ENCODE measurements at places on chromosomes 16 and 17. TPM values are rescaled to one million over a fixed set of nuclear protein-coding genes. Genes with fewer than 3 reads are reported as not detected.

- H3K4me3 ChIP-seq, result no peak overlapping the region
- H3K27ac ChIP-seq, result no peak overlapping the region
- H3K27me3 ChIP-seq, result 0 out of 2 replicates have a peak, but pooled peaks cover 7% of the 10 kb centered on the region
- no peak for DNase-seq
- no peaks in the 10 kb centered on the region for H3K36me3 ChIP-seq
Measured at GRCh38 chr16:22614271-22614947, 103.7 kb downstream of the NPIPB5 start.

- no peak for DNase-seq
- H3K27ac ChIP-seq, result no peak overlapping the region
- peaks cover 6% of the 10 kb centered on the region for H3K36me3 ChIP-seq
- no peaks in the 10 kb centered on the region for H3K27me3 ChIP-seq
- H3K4me1 ChIP-seq, result peaks cover 16% of the 10 kb centered on the region
Measured at GRCh38 chr17:671076-671762, 43.4 kb downstream of the VPS53 start.

DNA sequence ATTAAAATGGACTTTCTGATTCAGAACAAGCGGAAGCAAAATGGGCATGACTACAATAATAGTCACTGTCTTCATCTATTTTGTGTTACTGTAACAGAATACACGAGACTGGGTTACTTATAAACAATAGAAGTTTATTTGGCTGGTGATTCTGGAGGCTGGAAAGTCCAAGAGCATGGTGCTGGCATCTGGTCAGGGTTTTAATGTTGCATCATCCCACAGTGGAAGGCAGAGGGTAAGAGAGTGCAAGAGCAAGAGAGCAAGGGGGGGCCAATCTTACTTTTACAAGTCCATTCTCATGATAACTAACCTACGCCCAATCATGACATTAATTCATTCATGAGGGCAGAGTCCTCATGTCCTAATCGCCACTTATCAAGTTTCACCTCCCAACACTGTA is 189.2 kb downstream of the TOX3 start:
- H3K4me3 ChIP-seq, result no peak overlapping the region
- no peaks in the 10 kb centered on the region for H3K4me1 ChIP-seq
- H3K27me3 ChIP-seq, result no peaks in the 10 kb centered on the region
- no peak for DNase-seq
- no peak overlapping the region for H3K27ac ChIP-seq
- H3K36me3 ChIP-seq, result no peaks in the 10 kb centered on the region

GRCh38 chr17:72193391-72194106 is 72.7 kb downstream of the SOX9 start:
- DNase-seq, result peak; percentile 94
- no peaks in the 10 kb centered on the region for H3K27me3 ChIP-seq
- no peaks in the 10 kb centered on the region for H3K36me3 ChIP-seq
- H3K27ac ChIP-seq, result peak overlapping the region; percentile 98
- H3K4me3 ChIP-seq, result no peak overlapping the region
- H3K4me1 ChIP-seq, result peaks cover 29% of the 10 kb centered on the region

DNA sequence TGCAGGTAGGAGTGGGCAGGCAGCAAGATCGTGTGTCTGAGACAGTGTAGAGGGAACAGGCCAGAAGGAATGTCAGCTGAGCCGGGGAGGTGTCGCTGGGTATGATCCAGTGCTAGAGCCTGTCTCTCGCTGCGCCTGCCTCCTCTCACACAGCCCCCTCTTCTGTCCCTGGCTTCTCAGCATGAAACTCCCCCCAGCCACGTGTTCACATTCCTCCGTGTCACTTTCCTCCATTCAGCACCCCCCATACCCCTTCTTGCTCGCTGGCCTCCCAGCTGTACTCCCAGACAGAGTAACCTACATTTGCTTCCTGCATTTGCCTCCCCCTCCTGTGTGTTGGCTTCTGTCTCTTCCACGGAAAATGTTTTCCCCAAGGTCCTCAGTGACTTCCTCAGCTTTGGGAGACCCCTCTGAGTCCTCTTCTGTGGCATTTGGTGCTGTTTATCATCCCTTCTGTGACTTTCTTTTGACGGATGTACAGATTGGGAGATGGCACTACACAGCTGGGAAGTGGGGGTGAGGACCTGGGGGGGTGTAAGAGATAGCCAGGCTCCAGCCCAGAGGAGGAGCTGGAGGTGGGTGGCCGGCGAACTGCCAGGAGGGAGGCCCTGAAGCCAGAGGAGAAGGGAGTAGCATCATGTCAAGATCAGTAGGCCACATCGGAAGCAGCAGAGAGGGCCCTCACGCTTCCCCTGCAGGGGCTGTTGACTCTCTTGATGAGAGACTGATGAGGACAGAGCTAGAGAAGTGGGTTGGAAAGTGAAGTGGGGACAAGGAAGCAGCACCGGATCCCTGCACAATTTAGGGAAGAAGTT is 19.2 kb downstream of the SGF29 start:
- peak; percentile 19 for DNase-seq
- H3K36me3 ChIP-seq, result no peaks in the 10 kb centered on the region
- no peak overlapping the region for H3K4me3 ChIP-seq
- no peaks in the 10 kb centered on the region for H3K4me1 ChIP-seq
- no peak overlapping the region for H3K27ac ChIP-seq
- no peaks in the 10 kb centered on the region for H3K27me3 ChIP-seq

DNA sequence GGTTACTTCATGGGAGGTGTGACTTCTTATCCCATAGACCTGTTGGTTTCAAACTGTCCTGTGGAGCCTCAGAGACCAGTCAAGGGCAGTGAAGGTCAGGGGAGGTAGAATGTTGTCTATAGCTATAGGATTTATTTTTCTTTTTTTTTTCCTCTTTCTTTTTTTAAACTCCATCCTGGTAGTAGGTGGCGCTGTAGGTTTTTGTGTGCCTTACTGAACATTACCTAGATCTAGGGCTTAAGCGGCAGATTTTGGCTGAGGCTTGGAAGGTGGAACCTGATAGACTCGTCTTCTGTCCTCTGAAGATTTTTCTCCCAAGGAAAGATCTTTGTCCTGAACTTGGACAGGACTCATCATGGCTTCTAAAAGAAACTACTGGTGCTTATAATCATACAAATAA is 8.2 kb upstream of the LASP1NB start:
- H3K4me1 ChIP-seq, result no peaks in the 10 kb centered on the region
- no peak overlapping the region for H3K4me3 ChIP-seq
- no peak for DNase-seq
- peaks cover 54% of the 10 kb centered on the region for H3K36me3 ChIP-seq
- H3K27me3 ChIP-seq, result no peaks in the 10 kb centered on the region

GRCh38 chr16:10616756-10617640 is 36.6 kb upstream of the EMP2 start:
- no peaks in the 10 kb centered on the region for H3K27me3 ChIP-seq
- no peak overlapping the region for H3K4me3 ChIP-seq
- no peak overlapping the region for H3K27ac ChIP-seq
- H3K4me1 ChIP-seq, result peaks cover 7% of the 10 kb centered on the region
- peak; percentile 72 for DNase-seq
- no peaks in the 10 kb centered on the region for H3K36me3 ChIP-seq

DNA sequence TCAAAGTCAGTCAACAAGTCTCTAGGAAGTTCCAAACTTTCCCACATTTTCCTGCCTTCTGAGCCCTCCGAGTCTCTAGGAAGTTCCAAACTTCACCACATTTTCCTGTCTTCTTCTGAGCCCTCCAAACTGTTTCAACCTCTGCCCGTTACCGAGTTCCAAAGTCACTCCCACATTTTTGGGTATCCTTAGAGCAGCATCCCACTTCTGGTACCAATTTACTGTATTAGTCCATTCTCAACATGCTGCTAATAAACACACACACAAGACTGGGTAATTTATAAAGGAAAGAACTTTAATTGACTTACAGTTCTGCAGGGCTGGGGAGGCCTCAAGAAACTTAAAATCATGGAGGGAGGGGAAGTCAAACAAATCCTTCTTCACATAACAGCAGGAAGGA is 169.0 kb upstream of the HS3ST3A1 start:
- H3K36me3 ChIP-seq, result no peaks in the 10 kb centered on the region
- no peak overlapping the region for H3K27ac ChIP-seq
- DNase-seq, result no peak
- 0 out of 2 replicates have a peak, but pooled peaks cover 1% of the 10 kb centered on the region for H3K4me1 ChIP-seq
- no peaks in the 10 kb centered on the region for H3K27me3 ChIP-seq
- H3K4me3 ChIP-seq, result no peak overlapping the region

GRCh38 chr17:73021771-73022170 is 70.7 kb downstream of the SLC39A11 start:
- H3K27ac ChIP-seq, result no peak overlapping the region
- no peaks in the 10 kb centered on the region for H3K36me3 ChIP-seq
- DNase-seq, result no peak
- no peaks in the 10 kb centered on the region for H3K27me3 ChIP-seq
- H3K4me1 ChIP-seq, result peaks cover 7% of the 10 kb centered on the region
- no peak overlapping the region for H3K4me3 ChIP-seq

DNA sequence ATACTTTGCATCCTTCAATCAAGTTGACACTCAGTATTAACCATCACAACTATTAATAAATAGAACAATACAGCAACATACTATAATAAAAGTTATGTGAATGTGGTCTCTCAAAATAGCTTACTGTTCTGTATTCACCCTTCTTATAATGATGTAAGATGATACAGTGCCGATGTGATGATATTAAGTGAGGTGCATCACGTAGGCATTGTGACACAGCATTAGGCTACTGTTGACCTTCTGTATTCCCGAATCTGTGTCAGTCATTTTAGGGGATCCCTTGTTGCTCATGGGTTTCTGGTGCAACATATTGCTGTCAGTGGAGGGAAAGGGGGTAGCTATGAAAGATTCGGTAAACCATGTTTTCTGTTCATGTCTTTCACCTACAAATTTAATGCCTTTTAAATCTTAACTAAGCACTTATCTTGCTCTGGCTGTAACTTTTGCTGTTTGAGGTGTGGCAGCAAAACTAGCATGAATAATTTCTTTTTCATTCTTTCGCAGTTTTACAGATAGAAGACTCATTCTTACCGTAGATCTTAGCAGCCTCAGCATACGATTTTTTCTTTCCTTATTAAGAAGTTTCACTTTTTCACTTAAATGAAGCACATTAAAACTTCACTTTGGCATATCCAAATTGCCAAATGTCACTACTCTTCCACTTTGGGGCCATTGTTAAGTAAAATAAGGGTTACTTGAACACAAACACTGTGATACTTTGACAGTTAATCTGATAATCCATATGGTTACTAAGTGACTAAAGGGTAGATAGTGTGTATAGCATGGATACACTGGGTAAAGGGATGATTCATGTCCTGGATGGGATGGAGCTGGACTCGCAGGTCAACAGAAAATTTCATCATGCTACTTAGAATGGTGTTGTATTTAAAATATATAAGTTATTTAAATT is 29.6 kb downstream of the NFAT5 start:
- no peak overlapping the region for H3K4me3 ChIP-seq
- peak; percentile 74 for DNase-seq
- H3K4me1 ChIP-seq, result peaks cover 34% of the 10 kb centered on the region
- H3K36me3 ChIP-seq, result no peaks in the 10 kb centered on the region
- H3K27ac ChIP-seq, result peak overlapping the region; percentile 64

Gene GALR2
- not detected for total RNA-seq

Gene MT1G
- total RNA-seq, result not detected

Gene SLC22A31
- not detected for total RNA-seq

Gene ANKRD13B
- total RNA-seq, result 26.8 TPM
